ENCODE measurements at places on chromosomes 13 and 19. TPM values are rescaled to one million over a fixed set of nuclear protein-coding genes. Genes with fewer than 3 reads are reported as not detected.
A peak's percentile ranks its signal among the peaks of the same experiment; 100 is the strongest.

GRCh38 chr19:44808463-44809371, at the start of gene BCAM:
BCAM (plus strand) TSS chr19:44809103; CDS start chr19:44809125, 22 bp downstream.
- DNase-seq = peak; percentile 80

- DNase-seq = no peak
These were observed 188.5 kb downstream of the FOXO1 start for GRCh38 chr13:40477623-40478608.

- DNase-seq = no peak
These were observed 2.0 kb downstream of the RAB8A start for GRCh38 chr19:16113727-16114126.

DNA sequence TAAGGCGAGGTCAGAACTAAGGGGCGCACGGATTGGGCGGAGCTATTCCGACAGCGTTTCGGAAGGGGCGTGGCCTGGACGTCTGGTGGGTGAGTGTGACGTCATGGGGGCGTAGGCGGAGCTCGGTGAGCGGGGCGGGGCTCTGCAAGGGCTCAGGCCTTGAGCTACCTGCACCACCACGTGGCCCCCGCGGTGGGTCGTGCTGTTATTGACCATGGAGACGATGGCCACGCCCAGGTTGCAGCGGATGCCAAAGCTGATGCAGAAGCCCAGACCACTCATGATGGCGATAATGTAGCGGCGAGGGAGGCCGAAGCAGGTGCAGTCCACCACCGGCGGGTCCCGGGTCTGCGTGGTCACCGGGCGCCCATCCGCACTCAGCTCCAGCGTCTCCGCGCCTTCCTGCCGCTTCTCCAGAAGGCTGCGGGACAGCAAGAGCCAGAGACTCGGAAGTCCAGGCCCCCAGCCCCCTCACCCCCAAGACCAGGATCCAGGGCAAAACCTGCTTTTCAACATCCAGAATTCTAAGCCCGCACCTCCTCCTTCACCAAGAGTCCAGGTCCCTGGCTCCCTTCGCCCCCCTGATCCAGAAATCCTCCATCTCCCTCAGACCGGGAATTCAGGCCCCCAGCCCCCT, 4.8 kb downstream of the SLC17A7 start:
- no peak for DNase-seq

- DNase-seq = no peak
These were observed 548.5 kb upstream of the SLC10A2 start for GRCh38 chr13:103614761-103615160.

The CEBPA gene
- not detected for total RNA-seq

All from SJSA1 (cell line).